Stromal cell of bone marrow (primary cell): ENCODE measurements at places on chromosomes 16 and 17.

DNA sequence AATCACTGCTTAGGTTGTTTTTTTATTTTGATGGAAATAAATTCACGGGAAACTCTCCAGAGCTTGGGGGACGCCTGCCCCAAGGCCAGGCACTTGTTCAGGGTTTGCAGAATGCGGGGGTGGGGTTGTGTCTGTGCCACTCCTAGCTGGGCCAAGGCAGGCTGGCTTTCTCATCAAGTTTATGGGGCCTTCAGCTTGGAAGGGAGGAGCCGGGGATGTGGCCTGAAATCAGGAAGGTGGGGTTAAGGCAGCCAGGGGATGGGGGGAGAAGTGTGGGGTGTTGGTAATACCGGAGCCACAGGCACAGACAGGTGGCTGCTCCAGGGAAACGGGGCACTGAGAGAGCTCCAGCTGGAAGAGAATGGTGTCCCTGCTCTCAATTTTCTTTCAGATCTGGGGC is 1.7 kb upstream of the CHAD start:
- DNase-seq = no peak

DNA sequence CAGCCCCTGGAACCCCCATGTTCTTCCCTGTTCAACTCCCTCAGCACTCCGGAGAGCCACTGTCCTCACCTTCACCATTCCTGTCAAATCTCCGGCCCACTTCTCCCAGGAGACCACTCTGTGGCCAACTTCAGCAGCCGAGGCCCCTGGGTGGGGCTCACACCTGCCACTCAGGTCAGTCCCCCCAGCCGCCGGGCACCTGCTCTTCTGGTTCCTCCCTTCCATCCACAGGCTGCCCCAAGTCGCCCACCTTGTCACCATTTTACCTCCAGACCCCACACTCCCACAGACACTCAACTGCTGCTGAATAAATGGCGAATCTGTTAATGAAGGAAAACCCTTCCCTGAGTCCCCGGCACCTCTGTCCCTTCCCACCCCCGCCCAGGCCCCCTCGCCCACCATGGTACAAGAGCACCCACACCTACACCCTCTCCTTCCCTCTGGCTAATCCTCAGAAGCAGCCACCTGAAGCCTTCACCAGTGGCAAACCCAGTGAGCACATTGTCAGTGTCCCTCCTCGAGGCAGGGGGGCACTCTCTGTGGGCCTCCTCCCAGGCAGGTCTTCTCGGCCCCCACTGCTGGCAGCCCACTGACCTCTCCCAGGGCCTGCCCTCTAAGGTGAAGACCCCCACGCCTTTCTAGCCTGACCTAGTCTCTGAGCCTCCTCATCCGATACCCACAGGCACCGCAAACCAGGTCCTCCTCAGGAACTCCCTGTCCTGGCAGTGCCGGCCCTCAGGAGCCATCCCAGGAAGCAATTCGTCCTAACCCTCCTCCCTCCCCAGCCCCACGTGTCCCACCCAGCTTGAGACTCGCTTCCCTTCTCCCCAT is 8.2 kb downstream of the CANT1 start:
- no peak for DNase-seq

GRCh38 chr16:81629034-81629802 is 149.9 kb upstream of the PLCG2 start:
- DNase-seq = no peak

GRCh38 chr17:1852327-1852726 is 22.5 kb downstream of the RPA1 start:
- DNase-seq = no peak
